Bronchial epithelial cell (primary cell): ENCODE measurements at places on chromosomes 1 and 21. TPM values are rescaled to one million over a fixed set of nuclear protein-coding genes. Genes with fewer than 3 reads are reported as not detected.
A peak's percentile ranks its signal among the peaks of the same experiment; 100 is the strongest.

DNA sequence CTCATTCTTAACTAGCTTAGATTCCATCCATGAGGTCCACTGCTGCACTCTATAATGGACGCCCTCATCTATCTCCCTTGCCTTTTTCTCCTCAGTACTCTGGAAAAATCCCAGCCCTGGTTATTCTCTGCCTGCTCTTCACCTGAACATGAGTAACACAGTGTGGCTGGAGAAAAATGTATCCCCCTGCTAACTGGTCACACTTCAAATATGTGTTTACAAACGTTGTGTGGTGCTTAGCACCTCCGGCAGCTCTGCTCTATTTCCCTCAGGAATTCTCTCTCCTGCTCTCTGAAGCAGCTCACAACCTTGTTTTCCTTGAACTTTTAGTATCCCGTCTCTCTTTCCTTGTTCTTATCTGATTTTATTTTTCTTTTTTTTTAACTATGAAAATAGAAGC is 4.1 kb downstream of the SCCPDH start:
- no peak for DNase-seq

DNA sequence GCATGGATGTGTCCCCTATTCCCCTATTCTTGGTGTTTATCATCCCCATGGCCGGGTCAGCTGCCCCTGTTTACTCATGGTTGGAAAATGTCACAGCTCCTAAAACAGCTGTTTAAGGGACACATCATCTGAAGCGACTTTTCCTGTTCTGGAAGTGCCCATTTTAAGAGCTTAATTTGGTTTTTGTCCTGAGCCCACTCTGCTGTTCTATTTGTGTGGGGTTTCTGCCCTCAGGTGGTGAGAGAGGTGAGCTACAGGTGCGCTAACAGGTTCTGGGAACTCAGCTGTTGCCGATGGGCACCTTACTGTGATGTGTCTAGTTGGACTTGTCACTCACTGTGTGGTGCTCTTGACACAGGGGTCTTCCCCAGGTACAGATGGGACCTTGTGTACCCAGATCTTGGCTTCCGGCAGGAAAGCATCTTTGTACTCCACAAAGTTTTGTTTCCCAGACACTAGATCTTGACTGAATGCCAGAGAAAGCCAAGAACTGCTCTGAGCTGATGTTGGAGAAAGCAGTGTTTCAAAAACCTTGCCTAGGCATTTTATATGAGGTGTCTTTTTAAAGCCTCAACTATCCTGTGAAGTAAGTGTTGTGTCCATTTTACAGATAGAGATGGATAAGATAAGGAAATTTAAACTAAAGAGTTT is 59.0 kb upstream of the CD1D start:
- peak; percentile 55 for DNase-seq

DNA sequence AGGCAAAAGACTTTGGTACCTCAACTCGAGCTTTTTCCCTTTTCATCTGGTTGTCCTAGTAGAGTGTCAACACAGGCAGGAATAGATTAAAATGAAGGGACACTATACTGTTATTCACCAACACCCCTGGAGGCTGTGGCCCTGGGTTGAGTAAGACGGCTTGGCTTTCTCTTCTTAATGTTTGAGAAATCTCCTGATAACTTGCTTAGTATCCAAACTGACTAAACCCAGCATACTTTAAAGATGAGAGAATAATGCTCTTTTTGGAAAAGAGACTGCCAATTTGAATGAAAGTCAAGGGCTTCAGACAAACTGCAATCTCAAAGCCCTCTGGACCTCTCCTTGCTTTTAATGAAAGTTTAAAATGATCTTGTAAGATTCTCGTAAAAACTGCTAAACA is 2.6 kb upstream of the SLC30A1 start:
- DNase-seq: no peak

DNA sequence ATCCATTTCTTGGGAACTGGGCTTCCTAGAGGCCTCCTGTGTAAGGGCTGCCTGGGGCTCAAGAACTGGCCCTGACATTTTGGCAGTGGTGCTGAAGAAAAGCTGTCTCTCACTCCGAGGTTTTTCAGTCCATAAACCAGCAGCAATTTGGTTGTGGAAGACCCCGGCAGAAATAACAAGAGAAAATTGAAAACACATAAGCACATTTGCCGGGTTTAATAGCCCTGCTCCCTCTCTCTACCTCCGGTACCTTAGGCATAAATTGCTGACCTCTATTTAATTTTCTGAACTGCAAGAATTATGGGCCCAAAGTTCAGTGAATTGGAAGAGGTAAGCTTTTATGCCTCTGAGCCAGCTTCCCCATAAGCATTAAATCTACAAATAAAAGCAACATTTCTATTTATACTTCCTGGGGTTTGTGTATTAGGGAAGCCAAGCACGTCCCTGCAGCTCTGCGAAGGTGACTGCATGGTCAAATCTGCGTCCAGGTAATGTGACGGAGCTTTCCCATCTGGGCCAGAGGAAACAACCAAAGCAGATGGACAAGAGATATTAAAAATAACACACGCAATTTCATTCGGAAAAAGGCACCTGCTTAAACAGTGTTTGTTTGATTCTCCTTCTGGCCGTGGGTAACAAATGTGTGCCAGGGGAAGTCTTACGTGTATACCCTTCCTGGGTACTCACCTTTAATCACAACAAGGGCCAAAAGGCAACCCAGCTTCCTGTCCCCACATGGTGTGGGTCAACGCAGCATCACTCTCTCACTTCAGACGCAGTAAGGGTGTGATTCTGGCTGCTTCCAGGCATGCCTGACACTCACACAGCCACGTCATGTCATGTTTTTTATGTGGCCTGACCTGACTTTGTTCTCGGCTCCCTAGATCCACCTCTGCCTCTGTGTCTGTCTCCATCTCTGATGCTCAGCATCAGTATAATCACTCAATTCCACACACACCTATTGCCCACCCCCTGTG is 69.2 kb downstream of the PAPPA2 start:
- no peak for DNase-seq

- peak; percentile 43 for DNase-seq
These were observed 94.5 kb upstream of the LPGAT1 start for GRCh38 chr1:211925016-211925415.

DNA sequence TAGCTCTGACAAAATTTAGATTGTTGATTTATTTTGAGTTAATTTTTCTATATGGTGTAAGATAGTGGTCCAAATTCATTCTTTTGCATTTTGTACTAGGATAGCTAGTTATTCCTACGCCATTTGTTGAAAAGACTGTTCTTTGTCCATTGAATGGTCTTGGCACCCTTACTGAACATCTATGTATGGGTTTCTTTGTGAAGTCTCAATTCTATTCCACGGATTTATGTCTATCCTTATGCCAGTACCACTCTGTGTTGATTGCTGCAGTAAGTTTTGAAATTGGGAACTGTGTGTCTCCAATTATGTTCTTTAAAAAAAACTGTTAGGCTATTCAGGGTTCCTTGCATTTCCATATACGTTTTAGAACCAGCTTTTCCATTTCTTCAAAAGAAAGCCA is 145.7 kb downstream of the ZNF644 start:
- no peak for DNase-seq

APP gene
- 745 and 763 TPM in 2 replicates for total RNA-seq

FLG2 gene
- under 0.01 TPM in 2 replicates for total RNA-seq

TIE1 gene
- total RNA-seq: 0.53 TPM in 1 of 2 replicates, not detected in the other

TMEM52 gene
- 1.4 and 1.6 TPM in 2 replicates for total RNA-seq

CAMK1G gene
- total RNA-seq: not detected in 2 replicates

PGLYRP3 gene
- total RNA-seq: 0.53 and 4.6 TPM in 2 replicates

SPRR3 gene
- 136 and 342 TPM in 2 replicates for total RNA-seq
